ENCODE measurements at places on chromosomes 12 and 14. TPM values are rescaled to one million over a fixed set of nuclear protein-coding genes. Genes with fewer than 3 reads are reported as not detected.

DNA sequence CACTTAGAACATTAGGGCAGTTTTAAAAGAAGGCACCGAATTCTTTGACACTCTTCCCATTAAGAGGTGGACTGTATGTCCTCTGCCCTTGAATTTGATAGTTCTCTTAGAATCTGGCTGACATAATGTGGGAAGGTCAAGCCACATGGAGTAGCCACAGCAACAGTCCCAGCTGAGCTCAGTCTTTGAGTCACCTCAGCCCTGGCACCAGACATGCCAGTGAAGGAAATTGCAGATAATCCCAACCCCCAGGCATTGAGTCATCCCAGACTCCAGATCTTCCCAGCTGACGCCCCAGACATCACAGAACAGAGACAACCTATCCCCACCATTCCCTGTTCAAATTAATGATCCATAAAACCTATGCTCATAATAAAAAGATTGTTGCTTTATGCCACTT is 83.4 kb downstream of the GTF2A1 start:
- H3K27ac ChIP-seq, result no peak overlapping the region
- no peaks in the 10 kb centered on the region for H3K36me3 ChIP-seq
- H3K4me3 ChIP-seq, result no peak overlapping the region
- H3K4me1 ChIP-seq, result no peaks in the 10 kb centered on the region
- H3K27me3 ChIP-seq, result peaks cover 1% of the 10 kb centered on the region

DNA sequence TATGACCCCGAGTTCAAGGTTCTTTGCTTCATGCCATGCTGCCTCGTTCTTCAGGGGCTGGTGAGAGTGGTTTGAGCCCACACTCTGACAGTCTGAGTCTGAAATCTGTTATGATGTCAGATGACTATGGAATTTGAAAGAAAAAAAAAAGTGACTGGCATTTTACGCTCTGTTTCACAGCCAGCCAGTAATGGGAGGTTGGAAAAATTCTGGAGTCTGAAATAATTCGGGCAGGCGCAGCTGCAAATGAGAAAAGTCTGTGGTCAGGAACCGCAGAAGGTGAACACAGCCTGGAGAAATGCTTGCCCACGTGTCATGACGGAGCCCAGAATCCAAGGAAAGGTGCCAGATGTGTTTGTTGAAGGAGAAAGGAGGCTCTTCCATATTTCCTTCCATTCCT is 269.8 kb upstream of the PWP1 start:
- H3K4me3 ChIP-seq, result no peak overlapping the region
- no peaks in the 10 kb centered on the region for H3K4me1 ChIP-seq
- DNase-seq, result no peak
- peaks cover 2% of the 10 kb centered on the region for H3K27me3 ChIP-seq
- H3K36me3 ChIP-seq, result peaks cover 5% of the 10 kb centered on the region
- no peak overlapping the region for H3K27ac ChIP-seq

- peaks cover 27% of the 10 kb centered on the region for H3K4me1 ChIP-seq
- H3K27me3 ChIP-seq, result peaks cover 1% of the 10 kb centered on the region
- H3K27ac ChIP-seq, result peak within 1 kb of the TSS; percentile 98
- peak within 1 kb of the TSS; percentile 91 for H3K4me3 ChIP-seq
- peaks cover 4% of the 10 kb centered on the region for H3K36me3 ChIP-seq
Observed at GRCh38 chr12:14961466-14962152, at the start of gene ARHGDIB. TSS of gene ARHGDIB (minus strand) at chr12:14961601. CDS start at chr12:14950712, 10,889 bp downstream.

GRCh38 chr14:33943096-33943883 is 7.6 kb downstream of the EGLN3 start:
- DNase-seq, result no peak
- H3K4me1 ChIP-seq, result peaks cover 8% of the 10 kb centered on the region
- no peak overlapping the region for H3K27ac ChIP-seq
- H3K4me3 ChIP-seq, result no peak overlapping the region

DNA sequence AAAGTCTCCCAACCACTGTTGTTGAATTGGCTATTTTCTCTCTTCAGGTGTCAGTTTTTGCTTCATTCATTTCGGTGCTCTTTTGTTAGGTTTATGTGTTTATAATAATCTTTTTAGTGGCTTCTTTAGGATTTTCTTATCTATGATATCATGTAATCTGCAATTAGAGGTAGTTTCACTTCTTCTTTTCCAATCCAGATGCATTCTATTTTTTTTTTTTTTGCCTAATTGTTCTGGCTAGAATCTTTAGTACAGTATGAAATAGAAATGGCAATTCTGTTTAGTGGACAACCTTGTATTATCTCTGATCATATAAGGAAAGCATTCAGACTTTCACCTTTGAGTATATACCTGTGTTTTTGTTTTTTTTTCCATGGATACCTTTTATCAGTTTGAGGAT is 17.4 kb downstream of the CNOT2 start:
- no peaks in the 10 kb centered on the region for H3K27me3 ChIP-seq
- H3K4me1 ChIP-seq, result peaks cover 47% of the 10 kb centered on the region
- H3K4me3 ChIP-seq, result no peak overlapping the region
- DNase-seq, result no peak
- no peak overlapping the region for H3K27ac ChIP-seq

- H3K4me3 ChIP-seq, result no peak overlapping the region
- H3K36me3 ChIP-seq, result peaks cover 4% of the 10 kb centered on the region
- H3K27ac ChIP-seq, result no peak overlapping the region
- H3K4me1 ChIP-seq, result no peaks in the 10 kb centered on the region
- H3K27me3 ChIP-seq, result peaks cover 4% of the 10 kb centered on the region
Observed at GRCh38 chr14:89661392-89661791, 244.4 kb upstream of the FOXN3 start.

- H3K4me3 ChIP-seq, result no peak overlapping the region
- H3K4me1 ChIP-seq, result no peaks in the 10 kb centered on the region
- no peak overlapping the region for H3K27ac ChIP-seq
- no peaks in the 10 kb centered on the region for H3K36me3 ChIP-seq
- no peak for DNase-seq
Observed at GRCh38 chr14:70032016-70032415, 152.8 kb downstream of the SMOC1 start.

DNA sequence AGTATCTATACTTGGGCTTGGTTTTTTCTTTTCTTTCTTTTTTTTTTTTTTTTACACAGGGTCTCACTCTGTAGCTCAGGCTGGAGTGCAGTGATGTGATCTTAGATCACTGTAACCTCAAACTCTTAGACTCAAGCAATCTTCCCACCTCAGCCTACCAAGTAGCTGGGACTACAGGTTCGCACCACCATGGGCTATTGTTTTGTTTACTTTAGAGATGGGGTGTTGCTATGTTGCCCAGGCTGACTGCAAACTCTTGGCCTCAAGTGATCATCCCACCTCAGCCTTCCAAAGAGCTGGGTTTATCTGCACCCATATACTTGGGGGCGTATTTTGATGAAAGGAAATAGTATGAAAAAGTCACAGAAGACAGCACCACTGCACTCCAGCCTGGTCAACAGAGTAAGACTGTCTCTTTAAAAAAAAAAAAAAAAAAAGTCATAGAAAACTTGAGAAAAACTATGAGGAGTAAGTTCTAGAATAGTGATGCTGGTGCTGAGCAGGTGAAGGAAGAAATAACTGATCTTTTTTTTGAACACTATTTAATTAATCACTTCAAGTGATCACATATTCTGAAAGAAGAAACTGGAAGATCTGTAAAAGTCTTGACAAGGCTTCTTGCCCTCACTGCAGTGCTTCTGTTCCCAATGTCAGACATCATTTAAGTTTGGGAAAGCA is 53.8 kb upstream of the NPFF start:
- H3K4me1 ChIP-seq, result peaks cover 4% of the 10 kb centered on the region
- no peak overlapping the region for H3K27ac ChIP-seq
- peaks cover 2% of the 10 kb centered on the region for H3K27me3 ChIP-seq

BCL11B gene
- total RNA-seq, result 1.0 TPM

FOXA1 gene
- 5.2 TPM for total RNA-seq

OASL gene
- not detected for total RNA-seq

BICDL1 gene
- total RNA-seq, result 2.8 TPM

DIO2 gene
- 0.10 TPM for total RNA-seq

All from endothelial cell (in vitro differentiated cells).